ENCODE measurements at places on chromosomes 3 and 15.

- DNase-seq: no peak
Observed at GRCh38 chr15:58311556-58311955, 120.2 kb upstream of the LIPC start.

DNA sequence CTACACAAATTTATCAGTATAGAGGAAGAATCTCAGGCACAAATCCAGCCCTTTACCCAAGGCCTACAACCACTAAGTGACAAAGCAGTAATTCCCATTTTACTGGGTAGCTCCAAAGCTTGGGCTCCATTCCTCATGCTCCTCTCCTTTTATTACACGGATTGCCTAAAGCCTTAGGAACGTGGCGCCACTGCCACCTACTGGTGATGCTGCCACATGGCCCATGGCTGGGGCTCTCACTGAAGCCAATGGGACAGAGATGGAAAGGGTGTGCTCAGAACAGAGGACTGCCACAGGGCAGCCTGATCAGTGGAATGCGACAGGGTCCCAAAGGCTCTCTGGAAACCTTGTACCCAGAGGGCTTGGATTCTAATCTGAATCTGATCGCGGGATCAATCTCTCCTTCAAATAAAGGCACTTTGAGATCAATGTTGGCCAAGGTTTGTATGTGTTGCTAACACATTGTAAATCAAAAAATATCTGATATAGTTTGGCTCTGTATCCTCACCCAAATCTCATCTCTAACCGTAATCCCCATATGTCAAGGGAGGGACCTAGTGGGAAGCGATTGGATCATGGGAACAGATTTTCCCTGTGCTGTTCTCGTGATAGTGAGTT lies 33.5 kb upstream of the LYZL4 start:
- no peak for DNase-seq

DNA sequence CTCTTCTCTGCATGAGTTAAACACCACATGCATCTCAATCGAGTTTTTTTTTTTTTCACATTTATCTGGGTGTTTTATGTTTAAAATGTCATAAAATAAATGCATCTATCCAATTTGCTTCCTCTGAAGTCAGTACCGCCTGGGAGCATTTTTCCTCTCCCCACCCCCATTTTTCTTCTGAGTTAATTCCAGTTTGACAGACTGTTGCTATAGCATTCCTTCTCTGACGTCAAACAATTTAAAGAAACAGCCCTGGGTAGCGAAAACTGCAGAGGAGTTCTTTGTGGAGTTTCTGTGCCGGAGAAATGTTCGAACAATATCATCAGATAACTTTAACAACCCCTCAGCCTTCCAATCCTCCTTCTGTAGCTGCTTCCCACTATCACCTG lies 900 bp upstream of the GNB4 start:
- DNase-seq: no peak

DNA sequence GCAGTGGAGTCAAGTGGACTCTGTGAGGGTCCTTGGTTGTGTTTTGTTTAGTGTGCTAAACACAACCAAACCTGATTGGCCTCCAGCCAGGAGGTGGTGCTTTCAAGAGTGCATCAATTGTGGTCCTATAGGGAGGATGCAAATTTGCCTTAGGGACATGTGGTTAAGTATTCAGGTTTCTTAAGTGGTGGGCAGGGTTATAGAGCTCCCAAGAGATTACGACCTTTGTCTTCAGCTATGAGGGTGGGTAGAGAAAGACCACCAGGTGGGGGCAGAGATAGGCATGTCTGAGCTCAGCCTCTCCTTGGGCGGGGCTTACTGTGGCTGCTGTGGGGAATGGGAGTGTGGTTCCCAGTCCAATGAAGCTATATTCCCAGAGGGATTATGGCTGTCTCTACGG lies 186.6 kb downstream of the SQOR start:
- no peak for DNase-seq

GRCh38 chr3:9803494-9803893 lies 6.6 kb upstream of the TTLL3 start:
- DNase-seq: no peak

- DNase-seq: no peak
Observed at GRCh38 chr3:54844211-54844610, 83.6 kb downstream of the LRTM1 start.

DNA sequence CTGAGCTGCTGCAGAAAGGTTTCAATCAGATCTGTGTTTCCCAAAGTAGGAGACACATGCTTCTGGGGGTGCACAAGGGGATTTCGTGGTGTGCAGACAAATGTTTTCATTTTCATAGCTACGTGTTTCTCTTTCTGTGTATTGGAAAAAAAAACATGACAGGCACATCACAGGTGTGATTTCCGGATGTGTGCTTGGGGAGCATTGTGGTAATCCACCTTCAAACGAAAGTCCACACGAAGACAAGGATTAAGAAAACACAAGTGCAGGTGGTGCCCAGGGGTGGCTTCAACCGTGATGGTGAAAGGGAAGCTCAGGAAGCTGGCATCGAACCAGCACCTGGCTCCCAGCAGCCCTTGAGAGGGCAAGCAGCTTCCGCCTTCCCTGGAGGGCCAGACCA lies 164.6 kb upstream of the LINGO1 start:
- DNase-seq: no peak

GRCh38 chr3:54038391-54038790 lies 84.0 kb upstream of the CACNA2D3 start:
- no peak for DNase-seq

DNA sequence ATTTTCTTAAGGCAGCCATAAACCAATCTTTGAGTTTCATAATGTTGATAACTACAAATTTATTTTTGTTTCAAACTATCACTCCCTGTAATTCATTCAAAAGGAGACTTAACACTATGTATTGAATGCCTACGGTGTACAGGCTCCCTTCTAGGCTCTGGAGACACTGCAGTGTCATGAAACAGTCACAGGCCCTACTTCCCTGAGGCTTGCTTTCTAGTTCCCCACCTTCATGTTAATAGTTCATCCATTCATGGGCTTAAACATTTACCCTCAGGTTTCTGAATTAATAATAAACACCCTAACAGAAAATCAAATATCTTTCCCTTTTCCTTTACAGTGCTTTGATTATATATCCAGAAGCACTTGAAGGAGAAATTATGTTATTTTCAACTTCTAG lies 168.7 kb downstream of the CHL1 start:
- DNase-seq: no peak

DNA sequence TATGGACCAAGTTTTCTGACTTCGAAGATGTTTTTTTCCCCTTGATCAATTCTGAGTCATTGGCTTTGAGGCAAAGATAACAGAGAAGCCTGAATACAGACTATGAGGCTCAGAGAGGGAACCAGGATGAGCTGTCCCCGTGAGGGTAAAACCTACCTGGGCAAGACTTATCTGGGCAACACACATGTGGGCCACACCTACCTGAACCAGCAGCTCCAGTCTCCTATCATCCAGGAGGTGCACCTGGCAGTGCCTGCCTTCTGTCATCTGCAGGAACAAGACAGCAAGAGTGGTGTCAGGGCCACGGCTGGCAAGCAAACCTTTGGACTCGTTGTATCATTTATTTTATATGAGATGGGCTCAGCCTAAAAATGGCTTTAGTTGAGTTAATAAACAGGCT lies 72.6 kb downstream of the FRMD4B start:
- DNase-seq: no peak

DNA sequence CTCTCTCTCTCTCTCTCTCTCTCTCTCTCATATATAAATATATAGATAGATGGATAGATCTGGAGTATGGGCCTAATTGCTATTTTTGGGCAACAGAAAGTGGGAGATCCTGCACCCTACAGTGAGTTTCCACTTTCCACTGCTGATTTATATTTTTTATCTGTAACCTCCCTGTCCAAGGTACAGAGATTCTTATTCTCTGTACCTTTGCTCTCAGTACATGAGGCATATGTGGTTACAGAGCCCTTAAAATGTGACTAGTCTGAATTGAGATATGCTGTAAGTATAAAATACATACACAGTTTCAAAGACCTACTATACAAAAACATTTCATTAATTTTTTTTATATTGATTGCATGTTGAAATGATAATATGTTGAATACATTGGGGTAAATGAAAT lies 51.1 kb upstream of the FOXP1 start:
- no peak for DNase-seq

DNA sequence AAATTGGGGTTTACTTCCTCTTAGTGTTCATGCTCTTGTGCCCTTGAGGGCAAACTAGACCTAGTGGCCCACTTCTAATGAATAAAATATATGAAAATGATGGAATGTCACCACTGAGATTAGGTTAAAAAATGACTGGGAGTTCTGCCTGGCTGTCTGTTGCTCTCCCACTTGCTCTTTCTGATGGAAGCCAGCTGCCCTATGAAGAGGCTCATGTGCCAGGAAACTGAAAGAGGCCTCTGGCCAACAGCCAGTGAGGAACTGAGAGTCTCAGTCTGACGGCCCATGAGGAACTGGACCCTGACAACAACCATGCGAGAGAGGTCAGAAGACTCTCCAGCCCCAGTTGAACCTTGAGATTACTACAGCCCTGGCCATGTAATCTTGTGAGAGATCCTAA lies 107.1 kb upstream of the FHIT start:
- no peak for DNase-seq

GRCh38 chr15:58159827-58160386 lies 21.7 kb downstream of the AQP9 start:
- no peak for DNase-seq

DNA sequence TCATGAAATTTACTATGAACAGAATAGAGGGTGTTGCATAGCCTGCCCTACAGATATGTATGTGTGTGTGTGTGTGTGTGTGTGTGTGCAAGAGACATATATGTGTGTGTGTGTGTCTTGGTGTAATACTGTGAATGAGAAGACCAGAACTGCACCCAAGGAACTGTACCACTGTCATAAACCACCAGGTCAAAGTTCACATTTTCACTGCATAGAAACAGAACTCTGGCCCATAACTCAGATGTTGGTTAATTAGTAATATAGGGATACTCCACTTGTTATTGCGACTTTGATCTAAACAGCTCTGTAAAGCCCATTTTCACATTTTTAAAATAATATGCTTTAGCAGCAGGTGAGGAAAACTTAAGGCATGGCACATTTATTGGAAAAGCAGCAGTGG lies 111.8 kb downstream of the IGF2BP2 start:
- DNase-seq: no peak

GRCh38 chr15:47955021-47955420 lies 165.8 kb upstream of the SLC24A5 start:
- no peak for DNase-seq

- DNase-seq: no peak
Observed at GRCh38 chr3:196186651-196187573, 24.3 kb downstream of the ZDHHC19 start.

DNA sequence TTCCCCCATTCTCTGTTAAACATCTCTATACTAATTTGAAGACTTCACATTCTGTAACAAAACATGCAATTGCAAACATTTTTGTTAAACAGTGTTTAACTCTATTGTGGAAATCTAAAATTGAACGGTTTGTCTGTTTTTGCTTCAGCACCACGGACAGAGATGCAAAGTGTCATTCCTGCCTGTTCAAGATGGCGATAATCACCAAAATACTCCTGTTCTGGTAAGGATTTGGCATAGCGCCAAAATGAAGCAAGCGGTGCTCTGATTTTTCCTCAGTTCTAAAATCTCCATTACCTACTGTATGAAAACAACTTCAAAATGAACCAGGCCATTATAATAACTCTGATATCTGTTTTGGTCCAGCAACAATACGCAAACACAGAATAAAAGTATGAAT lies 129.7 kb upstream of the TUSC7 start:
- no peak for DNase-seq

GRCh38 chr15:74394090-74394846 lies 26.8 kb upstream of the CYP11A1 start:
- no peak for DNase-seq

DNA sequence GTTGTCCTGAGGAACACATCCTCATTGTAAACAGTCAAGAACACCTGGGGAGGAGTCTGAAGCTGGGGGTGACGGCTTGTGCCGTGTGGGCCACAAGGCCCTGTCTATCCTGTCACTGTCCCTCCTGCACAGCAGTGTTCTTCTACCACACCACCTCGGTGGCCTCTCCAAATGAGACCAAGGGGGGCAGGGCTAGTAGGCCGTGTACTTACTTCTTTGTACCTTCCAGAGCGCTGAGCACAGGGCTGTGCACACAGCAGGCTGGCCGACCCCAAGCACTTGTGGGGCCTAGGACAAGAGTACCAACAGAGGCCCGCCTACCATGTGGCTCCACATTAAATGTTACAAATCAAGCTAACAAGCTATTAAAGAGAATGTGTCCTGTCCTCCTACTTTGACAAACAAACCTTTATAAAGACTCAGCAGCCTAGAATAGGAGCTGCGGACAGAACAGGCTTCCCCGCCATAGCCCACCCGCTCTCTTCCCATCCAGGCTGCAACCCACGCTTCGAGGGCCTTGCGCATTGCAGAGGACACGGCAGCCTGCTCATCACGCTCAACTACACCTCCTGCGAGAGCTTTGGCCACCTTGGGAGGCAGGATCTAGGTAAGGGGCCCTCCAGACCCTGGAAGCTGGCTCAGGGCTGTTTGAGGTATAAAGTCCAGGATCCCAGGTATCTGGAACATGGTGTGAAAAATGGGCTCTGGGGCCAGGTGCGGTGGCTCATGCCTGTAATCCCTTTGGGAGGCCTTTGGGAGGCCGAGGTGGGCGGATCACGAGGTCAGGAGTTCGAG lies 30.5 kb downstream of the MELTF start:
- no peak for DNase-seq

DNA sequence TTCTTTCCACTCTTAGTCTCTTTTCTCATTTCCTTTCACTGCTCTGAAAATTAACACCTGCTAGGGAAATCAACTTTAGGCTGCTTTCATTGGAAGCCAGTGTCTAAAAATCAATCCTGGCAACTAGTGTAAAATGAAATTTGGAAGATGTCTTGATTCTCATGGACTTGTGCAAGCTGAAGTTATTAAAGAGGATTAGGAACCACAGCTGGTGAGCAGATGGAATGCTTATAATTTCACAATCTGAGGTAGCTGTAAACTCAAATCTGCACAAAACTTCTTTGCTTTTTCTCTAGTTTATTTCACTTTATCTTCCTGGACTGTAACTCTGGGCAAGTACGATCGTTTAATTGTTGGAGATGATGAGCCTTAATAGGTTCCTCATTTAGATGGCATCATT lies 175.6 kb downstream of the GHSR start:
- DNase-seq: no peak

DNA sequence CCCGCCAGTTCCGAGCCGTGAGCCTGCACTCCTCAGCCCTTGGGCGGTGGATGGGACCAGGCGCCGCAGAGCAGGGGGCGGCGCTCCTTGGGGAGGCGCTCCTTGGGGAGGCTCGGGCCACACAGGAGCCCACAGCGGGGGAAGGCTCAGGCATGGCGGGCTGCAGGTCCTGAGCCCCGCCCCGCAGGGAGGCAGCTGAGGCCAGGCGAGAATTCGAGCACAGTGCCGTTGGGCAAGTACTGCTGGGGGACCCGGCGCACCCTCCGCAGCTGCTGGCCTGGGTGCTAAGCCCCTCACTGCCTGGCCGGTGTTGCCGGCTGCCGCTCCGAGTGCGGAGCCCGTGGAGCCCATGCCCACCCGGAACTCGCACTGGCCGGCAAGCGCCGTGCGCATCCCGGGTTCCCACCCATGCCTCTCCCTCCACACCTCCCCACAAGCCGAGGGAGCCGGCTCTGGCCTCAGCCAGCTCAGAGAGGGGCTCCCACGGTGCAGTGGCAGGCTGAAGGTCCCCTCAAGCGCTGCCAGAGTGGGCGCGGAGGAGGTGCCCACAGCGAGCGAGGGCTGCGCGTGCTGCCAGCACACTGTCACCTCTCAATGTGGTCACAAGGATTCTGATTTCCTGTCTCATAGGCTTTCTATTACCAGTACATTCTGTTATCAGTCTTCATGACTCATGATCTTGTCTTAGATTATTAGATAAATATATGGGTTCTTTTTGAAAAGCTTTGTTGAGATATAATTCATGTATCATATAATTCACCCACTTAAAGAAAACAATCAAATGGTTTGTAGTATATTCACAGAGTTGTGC lies 44.0 kb upstream of the LRIG1 start:
- no peak for DNase-seq

Measured in NCI-H1930 (cell line).